ENCODE measurements at places on chromosomes 16 and 17. TPM values are rescaled to one million over a fixed set of nuclear protein-coding genes. Genes with fewer than 3 reads are reported as not detected.

Gene SMARCE1
- 53.4 TPM for total RNA-seq

Gene TERB1
- 0.06 TPM for total RNA-seq

Gene RDM1
- total RNA-seq, result not detected

Gene ZNF597
- total RNA-seq, result 2.3 TPM

Gene PRR11
- total RNA-seq, result 12.6 TPM

Gene TP53TG3
- not detected for total RNA-seq

Gene AKTIP
- 40.3 TPM for total RNA-seq

Gene LGALS9B
- total RNA-seq, result not detected

Gene CD7
- total RNA-seq, result not detected

Gene ATAD5
- 3.4 TPM for total RNA-seq

Gene TSPAN10
- total RNA-seq, result 1.3 TPM

Gene TBC1D3C
- total RNA-seq, result not detected

Gene GFAP
- not detected for total RNA-seq

Gene LAT
- 0.32 TPM for total RNA-seq

Gene SHCBP1
- total RNA-seq, result 17.8 TPM
